ENCODE measurements at places on chromosomes 1 and 21.

DNA sequence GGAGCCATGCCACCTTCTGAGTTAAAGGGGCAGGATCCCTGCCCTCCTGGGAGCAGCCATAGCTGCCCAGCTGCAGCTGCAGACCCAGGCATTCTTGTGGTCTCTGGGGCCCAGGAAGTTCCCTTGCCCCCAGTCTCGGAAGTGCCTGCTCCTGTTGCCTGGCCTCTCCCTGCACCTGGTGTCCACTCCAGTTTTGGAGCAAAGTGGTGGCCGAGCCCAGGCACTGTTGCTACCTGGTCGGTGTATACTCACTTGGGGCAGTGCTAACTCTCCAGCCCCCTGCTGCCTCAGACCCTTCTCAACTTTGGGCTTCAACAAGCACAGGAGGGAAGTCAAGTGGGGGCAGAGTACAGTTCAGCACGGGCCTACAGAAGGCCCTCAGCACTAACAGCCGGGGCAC lies 352.9 kb upstream of the NCAM2 start:
- no peak for DNase-seq

DNA sequence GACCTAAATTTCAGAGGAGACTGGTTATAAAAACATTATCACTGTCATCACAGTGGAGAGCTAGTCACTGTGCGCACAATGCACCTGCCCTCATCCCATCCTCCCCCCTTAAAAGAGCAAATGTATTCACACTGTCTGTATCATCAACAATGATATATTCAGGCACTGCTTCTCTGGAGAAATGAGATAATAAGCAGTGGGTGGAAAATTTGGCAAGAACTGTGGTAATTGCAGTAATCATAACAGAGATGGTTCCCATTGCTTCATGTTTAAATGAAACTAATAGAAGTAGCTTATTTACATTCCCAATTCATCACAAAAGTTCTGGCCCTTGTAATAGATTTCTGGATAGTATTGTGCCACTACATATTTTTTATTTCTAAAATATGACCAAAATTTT lies 867.4 kb upstream of the ADGRL2 start:
- no peak for DNase-seq

DNA sequence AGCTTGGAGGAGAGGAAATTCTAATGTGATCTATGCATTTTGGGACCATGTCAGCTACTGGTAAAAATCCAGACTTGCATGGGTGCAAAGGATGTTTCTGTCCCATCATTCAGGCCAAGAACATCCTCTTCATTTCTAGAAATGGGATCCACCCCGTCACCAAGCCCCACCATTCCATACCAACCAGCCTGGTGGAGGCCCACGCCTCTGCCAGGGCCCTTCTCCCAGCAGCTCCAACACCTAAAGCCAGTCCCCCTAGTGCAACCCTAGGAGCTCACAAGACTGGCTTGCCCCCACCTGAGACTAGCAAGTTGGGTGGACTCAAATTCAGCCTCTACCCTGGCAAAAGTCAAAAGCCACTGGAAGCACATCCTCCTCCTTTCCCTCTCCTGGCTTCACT lies 1.9 kb downstream of the ARHGEF11 start:
- no peak for DNase-seq

DNA sequence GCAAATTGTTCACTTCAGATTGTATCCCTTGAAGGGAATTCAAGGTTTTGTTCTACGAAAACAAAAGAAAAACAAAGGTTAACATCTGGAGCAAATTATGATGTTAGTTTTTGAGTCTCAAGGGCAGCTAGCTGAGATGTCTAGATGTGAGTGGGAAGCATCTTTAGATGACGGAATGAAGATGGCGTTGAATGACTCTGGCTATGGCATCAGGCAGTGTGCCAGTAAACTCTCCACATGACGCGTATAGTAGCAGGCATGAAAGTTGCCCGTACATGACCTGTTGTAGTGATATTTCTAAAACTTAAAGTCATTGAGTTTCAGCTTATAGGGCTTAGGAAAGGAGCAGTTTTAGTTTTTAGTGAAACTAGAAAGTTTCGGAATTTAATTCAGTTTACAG lies 12.3 kb upstream of the SDC3 start:
- DNase-seq = no peak

DNA sequence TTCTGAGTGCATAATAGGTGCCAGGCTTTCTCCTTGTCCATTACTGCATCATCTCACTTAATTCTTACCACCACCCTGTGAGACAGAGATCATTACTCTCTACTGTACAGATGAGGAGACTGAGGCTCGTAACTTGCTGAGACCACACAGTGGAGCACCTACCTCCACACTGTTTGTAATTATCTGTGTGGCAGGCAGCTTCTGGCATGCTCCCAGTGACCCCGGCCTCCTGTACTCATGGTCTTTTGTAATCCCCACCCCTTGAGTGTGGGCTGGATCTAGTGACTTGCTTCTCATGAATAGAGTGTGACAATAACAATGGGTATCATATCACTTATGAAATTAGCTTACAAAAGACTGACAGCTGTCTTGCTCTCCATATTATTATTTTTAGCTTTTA lies 407.3 kb downstream of the MATN1 start:
- no peak for DNase-seq

DNA sequence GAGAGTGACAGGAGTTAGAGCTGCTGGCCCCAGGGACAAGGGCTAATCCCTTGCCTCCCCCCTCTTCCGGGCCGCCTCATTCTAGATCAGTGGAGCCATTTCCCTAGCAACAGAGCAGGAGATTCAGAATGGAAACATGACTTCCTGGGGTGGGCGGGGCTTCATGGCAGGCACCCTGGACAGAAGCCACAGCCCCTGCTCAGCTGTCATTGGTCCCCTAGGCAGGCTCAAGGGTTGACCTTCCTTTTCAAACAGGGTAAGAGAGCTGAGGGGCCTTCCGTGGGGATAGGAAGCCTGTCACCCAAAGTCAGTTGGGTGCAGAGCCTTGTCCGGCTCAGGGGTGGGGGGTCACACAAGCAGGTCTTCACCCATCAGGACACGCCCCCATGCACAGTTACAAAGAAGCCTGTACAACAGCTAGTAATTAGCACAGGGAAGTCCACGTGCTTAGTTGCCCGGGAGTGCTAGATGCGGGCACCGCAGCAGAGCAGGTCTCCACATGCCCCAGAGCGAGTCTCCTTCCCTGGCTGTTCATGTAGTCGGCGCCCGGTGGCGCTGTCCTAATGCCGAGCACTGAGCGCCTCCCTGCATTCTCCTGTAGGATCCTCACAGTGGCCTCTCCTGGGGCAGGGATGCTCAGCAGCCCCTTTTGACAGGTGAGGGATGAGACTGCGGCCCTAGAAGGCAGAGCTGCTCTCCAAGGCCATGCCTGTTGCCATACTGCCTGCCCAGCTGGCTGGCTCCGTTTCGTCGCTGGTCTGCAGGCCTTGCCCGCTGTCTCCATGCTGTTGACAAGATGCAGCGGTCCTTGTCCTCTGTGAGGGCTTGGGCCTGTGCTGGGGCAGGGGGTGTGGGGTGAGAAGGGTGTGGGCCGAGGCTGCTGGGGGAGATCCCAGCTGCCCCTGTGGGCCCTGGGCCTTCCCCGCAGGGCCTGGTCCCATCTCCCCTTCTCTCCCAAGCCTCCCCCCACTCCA lies 5.1 kb downstream of the TMEM201 start:
- peak; percentile 43 for DNase-seq
